ENCODE measurements at places on chromosomes 7 and 10.

DNA sequence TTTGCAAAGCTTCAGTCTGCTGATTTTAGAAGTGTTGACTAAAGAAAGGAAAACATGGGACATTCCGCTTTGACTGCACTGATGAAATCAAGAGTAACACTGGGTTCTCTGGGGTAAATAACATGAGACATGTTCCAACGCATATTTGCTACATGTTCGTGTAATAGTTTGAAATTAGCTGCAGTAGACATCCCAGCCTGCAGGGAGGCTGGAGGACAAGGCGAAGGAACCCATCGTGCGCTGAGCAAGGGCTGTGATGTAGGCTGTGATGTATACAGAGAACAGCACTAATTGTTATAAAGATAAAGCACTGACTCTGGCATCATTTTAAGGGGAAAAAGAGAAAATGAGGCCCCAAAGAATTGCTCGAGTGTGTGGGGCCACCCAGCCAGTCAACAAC is 40.3 kb downstream of the SFMBT2 start:
- DNase-seq, result no peak

DNA sequence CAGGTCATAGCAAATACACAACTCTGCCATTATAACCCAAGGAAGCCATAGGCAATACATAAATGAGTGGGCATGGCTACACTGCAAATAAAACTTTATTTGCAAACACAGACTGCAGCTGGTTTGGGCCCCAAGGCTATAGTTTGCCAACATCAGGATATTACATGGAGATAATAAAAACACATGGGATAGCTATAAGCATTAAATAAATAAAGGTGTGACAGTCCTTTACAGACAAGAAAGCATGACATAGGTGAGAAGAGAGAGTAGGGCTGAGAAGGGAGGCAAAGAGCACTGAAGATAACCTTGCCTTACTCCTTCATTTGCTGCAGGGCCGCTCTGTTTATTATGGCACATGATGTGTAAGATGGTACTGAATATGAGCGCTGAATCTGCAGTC is 135.1 kb upstream of the GHITM start:
- DNase-seq, result no peak

DNA sequence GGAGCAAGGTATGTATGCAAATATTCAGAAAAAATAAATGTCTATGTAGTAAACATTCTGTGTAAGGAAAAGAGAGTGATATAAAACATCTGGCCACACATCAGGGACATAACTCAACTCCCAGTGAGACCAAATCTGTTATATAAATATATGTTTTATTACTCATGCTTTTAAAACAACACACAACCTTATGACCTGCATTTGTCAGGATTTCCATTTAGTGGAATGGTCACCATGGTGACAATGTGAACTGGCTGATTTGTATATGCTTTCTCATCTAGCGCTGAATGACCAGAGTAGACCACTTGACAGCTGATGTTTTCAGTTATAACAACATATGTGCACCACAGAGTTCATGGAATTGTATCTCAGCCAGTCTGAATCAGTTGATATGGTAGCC is 551.7 kb downstream of the HTR7 start:
- DNase-seq, result no peak

DNA sequence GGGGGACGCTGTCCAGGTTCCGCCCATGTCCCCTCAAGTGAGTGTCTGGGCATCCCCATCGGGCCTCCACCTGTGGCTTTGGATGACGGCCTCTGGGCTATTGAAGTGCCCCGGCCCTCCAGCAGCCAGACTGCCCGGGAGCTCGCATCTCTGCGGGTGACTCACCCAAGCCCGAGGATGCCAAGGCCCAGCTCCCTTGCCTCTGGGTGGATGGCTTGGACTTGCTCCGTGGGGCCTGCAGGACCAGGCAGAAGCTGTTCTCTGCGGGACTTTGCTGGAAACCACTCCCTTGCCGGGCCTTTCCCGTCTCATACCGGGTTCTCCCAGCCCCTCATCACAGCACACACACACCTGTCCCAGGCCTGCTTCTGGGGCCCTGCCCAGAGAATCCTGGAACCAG is 22.4 kb downstream of the DPYSL4 start:
- DNase-seq, result no peak

DNA sequence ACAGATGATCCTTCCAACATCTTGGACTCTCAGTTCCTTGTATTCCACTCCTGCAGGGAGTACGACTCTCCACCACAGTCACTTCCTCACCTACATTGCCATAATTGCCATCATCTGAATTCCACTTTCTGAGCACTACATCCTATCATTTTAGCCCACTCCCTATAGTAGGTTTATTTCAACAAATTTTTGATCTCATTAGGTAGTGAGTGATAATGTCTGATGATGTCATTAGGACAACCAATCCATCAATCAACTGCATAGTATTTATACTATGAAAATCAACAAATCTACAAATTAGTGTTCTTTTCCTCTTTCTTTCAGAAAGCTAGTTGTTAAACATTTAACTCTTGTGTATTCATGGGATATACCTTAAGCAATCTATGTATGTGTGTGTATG is 13.7 kb upstream of the TRA2A start:
- no peak for DNase-seq

DNA sequence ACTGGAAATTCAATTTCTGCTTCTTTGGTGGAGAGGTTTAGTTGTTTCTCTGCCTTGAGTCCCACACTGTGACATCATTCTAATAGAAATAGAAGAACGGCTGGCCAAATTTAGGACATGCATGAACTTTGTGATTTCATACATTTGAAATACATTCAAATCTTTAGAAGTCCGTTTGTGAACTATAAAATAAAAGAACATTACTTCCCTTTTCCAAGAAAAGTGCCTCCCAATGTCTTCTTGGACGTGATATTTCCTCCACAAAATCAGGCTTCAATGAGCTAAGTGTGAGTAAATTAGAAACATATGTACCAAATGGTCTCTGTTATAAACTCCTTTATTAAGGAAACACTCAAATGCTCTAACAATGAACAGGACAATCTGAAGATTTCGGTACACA is 314.5 kb upstream of the AKR1E2 start:
- no peak for DNase-seq

GRCh38 chr10:33353334-33353733 is 18.9 kb upstream of the NRP1 start:
- DNase-seq, result peak; percentile 85

DNA sequence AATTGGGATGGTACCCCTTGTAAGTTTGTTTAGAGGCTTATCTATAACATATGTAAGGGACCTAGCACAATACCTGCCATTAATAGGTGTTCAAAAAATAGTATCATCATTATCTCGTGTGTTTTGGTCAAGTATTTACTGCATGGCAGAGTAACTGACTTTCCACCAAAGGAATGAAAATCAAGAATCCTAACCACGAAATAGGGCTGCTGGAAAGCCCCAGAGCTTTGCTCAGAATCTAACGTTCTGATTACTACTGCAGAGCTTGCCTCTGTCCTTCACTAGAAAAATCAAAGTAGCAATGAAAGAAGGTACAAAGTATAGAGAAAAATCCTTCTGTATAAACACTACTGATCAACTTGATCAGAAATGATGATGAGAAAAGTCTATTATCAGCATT is 34.9 kb downstream of the DCLRE1C start:
- no peak for DNase-seq

- no peak for DNase-seq
Observed at GRCh38 chr10:68151453-68151852, 42.2 kb downstream of the MYPN start.

DNA sequence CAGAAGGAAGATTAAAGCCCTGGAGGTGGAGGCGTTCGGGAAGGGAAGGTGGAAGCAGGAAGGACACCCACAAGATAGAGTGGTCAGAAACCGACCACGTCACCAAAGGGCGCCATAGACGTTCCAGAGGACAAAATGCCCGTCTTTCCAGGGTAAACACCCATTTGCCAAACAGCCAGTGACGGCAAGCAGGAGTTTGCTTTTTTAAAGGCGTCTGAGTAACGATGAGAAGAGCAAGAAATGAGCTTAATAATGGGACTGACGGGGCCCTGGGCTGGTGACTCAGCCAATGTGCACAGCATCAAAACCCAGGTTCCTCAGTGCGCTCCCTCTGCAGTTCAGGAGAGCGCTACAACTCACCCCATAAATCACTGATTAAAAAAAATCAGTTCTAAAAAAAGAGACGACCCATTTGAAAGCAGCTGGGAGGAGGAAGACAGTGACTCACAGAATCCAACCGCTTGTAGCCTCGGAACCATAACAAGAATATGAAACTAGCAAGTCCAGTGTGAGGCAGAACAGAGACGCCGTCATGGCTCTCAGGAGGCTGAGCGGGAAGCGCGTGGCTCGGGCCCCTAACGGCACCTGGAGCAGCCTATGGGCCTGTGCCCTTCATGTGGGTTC is 5.9 kb downstream of the DIP2C start:
- no peak for DNase-seq

DNA sequence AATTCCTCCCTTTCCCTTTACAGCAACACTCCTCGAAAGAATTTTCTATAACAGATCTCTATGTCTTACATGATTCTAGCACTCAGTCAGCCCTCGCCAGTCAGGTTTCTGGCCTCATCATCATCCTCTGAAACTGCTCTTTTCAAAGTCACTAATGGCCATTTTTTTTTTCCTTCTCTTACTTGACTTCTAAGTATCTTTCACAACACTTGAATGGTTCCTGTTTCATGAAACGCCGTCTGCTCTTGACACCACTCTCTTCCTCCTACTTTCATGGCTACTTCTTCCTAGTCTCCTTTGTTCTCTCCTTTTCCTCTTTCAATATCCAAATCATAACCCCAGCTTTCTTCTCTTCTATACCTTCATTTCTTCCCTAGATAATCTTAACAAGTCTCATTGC is 100.5 kb upstream of the NRP1 start:
- DNase-seq, result peak; percentile 49

DNA sequence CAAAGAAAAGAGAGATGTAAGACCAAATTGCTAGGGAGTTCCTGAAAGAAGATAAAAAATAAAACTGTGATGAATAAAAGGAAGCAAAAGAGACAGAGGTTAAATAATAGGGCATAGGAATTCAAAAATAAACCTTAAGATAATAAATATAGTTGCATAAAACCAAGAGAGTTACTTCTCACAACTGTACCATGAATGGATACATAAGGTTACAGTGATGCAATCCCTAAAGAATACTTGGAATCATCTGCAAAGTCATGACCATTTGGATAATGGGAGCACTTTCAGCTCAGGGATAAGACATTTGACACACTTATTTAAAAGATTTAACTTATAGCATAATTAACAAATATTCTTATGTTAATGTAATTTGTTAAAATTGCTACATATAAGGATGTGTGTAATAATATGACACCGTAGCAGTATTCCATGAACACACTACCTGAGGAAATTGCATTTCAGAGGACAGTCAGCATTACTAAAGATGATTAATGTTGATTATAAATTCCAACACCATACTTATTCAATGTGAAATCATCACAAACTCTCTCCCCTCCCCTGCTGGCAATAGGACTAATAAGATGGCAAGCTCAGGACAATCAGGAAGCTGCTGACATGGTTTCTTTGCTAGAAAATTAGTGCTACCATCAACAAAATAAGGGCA is 202.1 kb upstream of the AKR1E2 start:
- no peak for DNase-seq

DNA sequence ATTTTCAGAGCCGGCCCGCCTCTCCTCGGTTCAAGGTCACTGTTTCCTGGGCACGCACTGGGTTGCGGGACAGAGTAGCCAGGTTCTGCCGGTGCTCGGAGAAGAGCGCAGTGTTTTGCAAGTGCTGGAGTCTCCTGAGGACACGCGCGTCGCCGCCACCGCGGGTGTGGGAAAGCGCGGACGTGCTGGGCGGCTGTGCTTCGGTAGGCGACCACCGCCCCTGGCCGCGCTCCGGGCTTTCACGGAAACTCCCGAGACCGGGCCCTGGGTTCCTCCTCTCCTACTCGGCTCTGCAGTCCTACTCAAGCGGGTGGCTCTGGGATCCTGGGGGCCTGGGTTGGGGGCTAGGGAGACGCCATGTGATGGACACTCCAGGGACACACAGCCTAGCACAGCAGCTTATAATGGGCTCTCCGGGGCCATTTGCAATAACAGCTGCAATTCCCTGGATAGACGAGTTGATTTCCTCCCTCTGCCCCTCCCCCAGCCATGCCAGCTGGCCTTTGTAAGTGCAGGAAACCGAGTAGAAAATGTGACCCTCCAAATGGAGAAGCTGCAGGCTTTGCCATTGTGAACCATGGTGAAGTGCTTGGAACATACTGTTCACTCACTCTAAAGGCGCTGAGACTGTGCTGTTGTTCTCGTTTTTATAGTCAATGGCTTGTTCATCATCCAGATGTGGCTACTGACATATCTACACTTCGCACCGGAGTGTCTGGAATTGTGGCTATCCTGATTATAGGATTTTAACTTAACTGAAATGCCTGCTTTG is 2.1 kb downstream of the FRAT1 start:
- peak; percentile 83 for DNase-seq

GRCh38 chr10:77310288-77310840 is 327.2 kb downstream of the KCNMA1 start:
- no peak for DNase-seq

- no peak for DNase-seq
Observed at GRCh38 chr10:20630092-20630643, 266.9 kb downstream of the NEBL start.

DNA sequence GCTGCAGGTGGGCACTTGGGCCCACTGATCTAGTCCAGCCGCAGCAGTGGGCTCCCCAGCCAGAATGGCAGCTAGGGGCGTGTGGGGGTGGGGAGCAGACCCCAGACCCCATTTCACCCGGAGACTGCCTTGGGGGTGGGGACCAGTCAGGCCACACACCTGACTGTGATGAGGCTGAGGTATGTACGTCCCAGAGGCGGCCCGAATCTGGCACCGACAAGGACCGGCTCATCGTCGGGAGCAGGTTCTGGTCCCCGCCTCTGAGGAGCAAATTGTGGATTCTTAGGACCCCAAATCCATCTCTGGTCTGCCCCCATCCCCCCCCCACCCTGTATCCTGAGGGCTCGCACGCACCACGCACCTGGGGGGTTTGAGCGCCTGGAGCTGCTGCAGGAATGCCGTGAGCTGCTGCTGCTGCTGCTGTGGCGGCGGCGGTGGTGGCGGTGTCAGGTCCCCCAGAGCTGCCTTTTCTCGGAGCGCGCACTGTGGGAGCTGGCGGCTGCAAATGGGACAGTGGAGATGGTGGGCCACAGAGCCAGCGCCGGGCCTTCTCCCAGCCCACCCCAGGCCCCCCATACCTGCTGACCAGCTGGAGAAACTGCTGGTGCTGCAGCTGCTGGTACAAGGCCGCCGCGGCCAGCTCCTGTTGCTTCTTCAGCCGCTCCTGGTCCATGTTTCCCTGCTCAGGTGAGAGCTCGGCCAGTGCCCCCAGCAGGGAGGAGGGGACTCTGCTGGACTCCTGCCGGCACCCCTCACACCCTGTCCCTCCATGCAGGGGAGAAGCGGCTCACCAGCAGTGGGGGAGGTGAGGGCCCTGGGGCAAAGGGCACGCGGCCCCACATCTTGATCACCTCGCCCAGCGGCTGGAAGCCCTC is 10.2 kb downstream of the GIGYF1 start:
- no peak for DNase-seq

GRCh38 chr7:2546776-2547586 is 8.3 kb downstream of the BRAT1 start:
- no peak for DNase-seq

- DNase-seq, result no peak
Observed at GRCh38 chr7:111329367-111330234, 232.7 kb downstream of the IMMP2L start.
